Stimulated activated CD8-positive, alpha-beta memory T cell treated with anti-CD3 and anti-CD28 coated beads, Interleukin-2, amount 100 ng/mL, for 1 hour (primary cell): ENCODE measurements at places on chromosomes 6 and 20.

GRCh38 chr6:135008941-135009290, 45.7 kb downstream of the HBS1L start:
- DNase-seq, result no peak

DNA sequence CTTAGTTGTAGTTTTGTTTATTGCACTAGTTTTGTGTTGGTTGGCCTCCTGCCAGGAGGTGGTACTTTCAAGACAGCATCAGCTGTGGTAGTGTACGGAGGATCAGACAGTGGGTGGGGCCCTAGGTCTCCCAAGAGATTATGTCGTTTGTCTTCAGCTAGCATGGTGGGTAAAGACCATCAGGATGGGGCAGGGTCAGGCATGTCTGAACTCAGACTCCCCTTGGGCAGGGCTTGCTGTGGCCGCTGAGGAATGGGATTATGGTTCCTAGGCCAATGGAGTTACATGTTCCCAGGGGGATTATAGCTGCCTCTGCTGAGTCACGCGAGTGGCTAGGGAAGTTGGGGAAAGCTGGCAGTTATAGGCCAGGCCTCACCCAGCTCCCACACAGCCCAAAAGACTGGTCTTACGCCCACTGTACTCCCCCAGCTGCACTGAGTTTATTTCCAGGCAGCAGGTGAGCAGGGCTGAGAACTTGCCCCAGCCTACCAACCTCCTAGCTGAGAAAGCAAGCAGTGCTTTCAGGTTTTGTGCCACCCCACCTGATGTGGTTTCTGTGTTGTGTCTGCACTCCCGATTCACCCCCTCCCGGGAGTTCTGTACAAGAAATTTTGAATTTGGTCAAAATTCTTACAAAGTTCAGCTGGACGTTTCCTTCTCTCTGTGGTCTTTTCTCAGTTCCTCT, 24.7 kb downstream of the ZSCAN31 start:
- no peak for DNase-seq

DNA sequence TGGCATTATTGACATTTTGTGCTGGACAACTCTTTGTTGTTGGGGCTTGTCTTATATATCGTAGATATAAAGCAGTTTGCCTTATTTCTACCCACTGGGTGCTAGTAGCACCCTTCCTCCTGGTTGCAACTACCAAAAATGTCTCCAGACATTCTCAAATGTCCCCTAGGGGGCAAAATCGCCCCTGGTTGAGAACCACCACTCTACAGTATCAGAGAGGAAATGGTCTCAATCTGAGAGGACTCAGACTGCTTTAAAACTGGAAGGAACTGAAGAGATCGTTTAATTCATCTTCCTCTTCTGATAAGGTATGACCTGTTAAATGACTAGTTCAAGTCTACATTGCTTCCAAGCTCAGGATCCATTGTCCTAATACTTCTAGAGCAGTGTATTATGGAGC, 14.9 kb downstream of the SH3BGRL2 start:
- no peak for DNase-seq

DNA sequence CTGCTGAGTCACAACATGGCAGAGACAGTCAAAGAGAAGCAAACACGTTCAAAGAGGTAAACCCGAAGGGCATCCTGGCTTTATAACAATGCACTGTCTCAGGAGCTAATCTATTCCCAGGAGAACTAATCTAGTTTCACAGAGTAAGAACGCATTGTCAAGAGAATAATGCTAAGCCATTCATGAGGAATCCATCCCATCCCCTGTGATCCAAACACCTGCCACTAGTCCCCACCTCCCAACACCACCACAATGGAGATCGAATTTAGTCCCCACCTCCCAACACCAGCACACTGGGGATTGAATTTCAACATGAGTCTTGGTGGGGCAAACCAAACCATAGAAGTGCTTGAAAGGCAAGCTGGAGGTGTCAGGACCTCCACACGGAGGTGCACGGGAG, 231.5 kb upstream of the ID4 start:
- no peak for DNase-seq

GRCh38 chr6:144969154-144969553, 684.0 kb downstream of the UTRN start:
- DNase-seq, result no peak

- no peak for DNase-seq
These were observed 54.1 kb upstream of the SHLD1 start for GRCh38 chr20:5696011-5696559.

GRCh38 chr6:138119976-138120375, 12.8 kb upstream of the PERP start:
- no peak for DNase-seq

DNA sequence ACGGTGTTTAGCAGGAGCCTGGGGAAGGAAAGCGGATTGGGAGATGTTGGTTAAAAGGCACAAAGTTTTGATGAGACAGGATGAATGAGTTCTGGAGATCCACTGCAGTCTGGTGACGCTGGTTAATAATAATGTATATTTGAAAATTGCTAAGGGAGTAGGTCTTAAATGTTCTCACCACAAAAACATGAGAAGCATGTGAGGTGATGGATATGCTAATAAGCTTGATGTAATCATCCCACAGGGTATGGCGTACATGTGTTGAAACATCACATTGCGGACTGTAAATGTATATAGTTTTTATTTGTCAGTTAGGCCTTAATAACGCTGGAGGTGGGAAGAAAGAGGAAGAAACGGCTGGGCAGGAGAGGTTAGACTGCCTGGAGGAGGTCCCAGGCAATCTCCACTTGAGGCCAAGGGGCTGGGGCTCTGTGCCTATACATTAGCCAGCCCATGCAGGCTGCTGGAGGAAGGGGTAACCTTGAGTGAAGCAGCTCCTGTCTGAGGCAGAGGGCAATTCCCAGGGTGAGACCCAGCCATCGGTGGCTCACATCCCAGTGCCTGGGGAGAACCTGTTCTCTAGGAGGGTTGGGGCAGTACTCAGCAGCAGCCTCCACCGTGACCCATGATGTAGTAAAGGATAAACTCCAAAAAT, 188.2 kb upstream of the QKI start:
- no peak for DNase-seq

DNA sequence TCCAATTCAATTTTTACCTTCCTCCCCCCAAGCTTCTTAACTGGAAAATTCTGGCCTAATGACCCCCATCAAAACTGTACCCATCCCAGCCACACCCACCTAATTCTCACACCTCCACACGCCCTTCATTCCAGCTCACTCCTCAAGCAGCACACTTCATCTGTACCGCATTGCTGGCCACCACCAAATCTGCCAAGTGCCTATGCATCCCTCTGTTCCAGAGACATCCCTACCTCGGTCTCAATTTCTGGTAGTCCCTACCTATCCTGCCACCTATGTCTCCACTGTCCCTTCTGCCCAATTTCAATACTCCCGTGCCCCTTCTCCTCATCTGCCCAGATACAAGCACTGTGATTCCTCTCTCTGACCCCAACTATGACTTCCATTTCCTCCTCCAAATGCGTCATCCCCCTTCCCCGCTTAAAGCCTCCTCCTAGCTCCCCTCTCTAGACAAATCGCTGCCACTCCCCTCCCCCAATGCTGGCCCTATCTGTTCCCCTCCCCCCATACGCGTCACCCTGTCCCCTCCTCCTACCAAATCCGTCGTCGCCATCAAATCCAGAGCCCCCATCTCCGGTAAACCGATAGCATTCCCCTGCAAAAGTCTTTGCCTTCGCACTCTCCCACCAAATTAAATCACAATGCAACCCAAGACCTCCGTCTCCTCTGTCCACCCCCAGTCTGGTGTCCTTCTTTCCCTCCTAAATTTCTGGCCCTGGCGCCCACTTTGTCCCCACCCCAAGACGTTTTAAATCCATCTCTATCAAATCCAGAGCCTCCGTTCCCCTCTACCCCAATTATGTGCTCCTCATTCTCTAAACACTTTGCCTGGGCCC, 1.2 kb downstream of the MTCH1 start:
- no peak for DNase-seq

DNA sequence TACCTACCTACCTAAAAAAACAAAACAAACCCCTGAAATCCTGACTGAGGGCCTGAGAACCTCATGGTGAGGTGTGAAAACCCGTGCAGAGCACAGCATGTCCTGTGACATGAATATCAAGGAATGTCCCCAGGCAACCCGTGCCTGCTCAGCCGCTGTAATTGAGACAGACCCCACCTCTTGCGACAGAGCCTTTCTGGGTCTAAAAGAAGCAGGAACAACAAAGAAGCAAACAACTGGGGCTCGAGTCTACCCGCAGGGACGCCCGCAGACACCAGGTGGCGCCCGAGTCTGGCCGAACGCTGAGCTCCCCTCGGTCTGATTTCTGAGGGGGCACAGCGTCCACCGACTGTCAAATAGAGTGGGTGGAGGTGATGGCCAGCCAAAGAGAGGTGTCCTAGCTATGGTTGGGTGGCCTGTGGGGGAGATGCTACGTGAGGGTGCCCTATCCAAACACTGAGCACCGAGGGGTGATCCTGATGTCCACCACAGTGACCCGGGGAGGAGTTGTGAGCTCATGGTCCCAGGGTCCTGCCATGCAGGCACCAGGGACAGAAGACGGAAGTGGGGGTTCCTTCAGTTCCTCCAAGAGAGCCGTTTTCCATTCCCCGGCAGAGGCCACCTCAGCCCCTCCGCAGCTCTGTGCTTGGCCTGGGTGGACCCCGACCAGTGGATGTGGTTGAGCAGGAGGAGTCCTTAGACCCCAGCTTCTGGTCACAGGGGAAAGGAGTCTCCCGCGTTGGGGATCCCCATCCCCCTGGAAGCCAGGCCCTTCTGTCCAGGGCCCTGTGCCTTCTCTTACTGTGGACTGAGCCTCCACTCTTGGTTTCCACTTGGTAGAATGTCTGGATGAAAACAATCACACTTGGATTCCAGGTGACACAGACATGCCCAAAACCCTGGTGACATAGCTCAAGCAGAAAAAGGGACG, 268.2 kb downstream of the CDC5L start:
- DNase-seq, result peak; percentile 48

DNA sequence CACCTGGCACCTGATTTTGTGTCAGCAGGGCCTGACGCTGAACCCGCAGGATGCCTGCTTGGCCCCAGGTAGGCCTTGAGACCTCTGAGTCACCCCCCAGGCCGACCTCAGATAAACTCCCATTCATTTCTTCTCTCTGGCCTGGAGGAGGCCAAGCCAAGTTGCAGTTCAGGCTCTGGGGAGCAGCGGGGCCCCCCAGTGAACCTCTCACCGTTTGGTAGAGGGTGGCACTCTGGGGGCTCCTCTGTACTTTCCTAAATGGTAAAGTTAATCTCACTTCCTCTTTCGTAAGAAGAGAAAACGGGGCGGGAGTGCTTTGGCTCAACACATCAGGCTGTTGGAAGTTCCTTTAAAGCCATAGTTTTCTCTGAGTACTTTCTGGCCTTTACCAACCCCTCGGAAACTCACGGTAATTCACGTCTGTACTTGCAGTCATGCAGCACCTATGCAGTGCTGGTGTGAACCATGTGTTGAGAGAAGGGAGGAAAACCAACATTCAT, 2.8 kb downstream of the SIRPA start:
- DNase-seq, result no peak

DNA sequence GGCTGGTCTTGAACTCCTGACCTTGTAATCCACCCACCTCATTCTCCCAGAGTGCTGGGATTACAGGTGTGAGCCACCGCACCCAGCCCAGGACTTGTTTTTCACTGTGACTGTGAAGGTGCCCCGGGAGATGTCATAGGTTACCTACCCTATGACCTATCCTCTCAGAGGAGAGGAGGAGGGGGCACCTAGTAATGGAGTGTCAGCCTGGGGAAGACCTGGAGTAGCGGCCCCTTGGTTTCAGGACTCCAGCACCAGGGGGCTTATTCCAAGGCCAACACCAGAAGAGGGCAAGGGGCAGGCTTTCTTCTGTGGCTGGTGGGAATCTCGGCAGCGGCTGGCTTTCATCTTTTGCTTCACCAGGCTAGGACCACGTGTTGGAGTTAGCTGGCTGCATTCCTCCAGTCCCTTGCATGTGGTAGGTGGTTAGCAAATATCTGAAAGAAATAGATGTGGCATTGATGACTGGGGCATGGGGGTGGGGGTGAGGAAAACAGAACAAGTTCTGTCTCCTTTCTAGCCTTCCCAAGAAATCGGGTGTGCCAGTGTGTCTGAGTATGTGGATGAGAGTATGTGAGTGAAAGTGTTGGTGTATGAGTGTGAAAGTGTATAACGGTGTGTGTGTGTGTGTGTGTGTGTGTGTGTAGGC, 7.9 kb upstream of the ITPR3 start:
- no peak for DNase-seq

GRCh38 chr6:64483956-64484499, 848.4 kb downstream of the PHF3 start:
- no peak for DNase-seq

- DNase-seq, result peak; percentile 38
These were observed 75.4 kb upstream of the ECI2 start for GRCh38 chr6:4210629-4211419.

GRCh38 chr20:42336576-42336975, 718.4 kb upstream of the CHD6 start:
- DNase-seq, result no peak

- no peak for DNase-seq
These were observed 466.3 kb upstream of the ID4 start for GRCh38 chr6:19370831-19371230.

GRCh38 chr6:30894381-30894780, 10.1 kb downstream of the DDR1 start:
- DNase-seq, result no peak

- no peak for DNase-seq
These were observed 24.0 kb downstream of the CMTR1 start for GRCh38 chr6:37456816-37457560.

- DNase-seq, result no peak
These were observed 110.2 kb upstream of the CST7 start for GRCh38 chr20:24838546-24839535.

GRCh38 chr6:169813969-169814368, 62.5 kb downstream of the ERMARD start:
- no peak for DNase-seq

- DNase-seq, result no peak
These were observed 110.4 kb downstream of the HFE start for GRCh38 chr6:26197636-26197932.

GRCh38 chr6:136563386-136564152, 13.3 kb upstream of the MAP7 start:
- DNase-seq, result no peak

DNA sequence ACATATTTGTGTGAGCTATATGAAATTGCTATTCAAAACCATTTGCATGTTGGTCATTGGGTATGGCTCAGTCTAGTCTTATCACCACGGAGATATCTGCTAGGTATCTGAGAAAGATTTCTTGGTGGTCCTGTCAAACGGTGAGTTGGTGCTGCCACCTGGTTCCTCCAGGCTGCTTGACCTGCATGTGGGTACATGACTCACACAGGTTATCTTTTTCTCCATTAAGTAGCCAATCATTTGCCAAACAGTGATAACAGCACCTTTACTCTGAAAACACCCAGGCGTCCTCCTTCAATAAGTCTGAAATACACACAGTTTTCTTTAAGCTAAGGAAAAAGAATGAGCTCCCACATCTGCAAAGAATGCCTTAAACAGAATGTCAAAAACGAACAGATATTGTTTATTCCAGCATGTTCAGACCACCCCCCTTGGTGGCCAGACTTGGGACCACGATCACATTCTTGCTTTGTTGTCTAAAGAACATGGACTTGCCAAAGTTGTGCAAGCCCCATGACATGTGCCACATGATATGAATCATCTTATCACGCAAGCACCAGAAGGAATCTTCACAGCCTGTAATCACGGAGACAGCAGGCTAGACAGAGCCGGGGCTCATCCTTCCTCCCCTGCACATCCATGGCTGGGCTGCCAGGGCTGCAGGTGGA, 200.7 kb upstream of the THBS2 start:
- DNase-seq, result no peak
